ENCODE measurements at places on chromosomes 4 and X. TPM values are rescaled to one million over a fixed set of nuclear protein-coding genes. Genes with fewer than 3 reads are reported as not detected.
A peak's percentile ranks its signal among the peaks of the same experiment; 100 is the strongest.

The PCYT1B gene
- total RNA-seq: not detected

The XPNPEP2 gene
- total RNA-seq: not detected

The FOXO4 gene
- 5.6 TPM for total RNA-seq

The LAP3 gene
- total RNA-seq: 63.8 TPM

The UGT2B10 gene
- not detected for total RNA-seq

The AGTR2 gene
- total RNA-seq: not detected

The IRS4 gene
- not detected for total RNA-seq

The CFAP47 gene
- not detected for total RNA-seq

The MAP7D2 gene
- 0.91 TPM for total RNA-seq

The H2AZ1 gene
- total RNA-seq: 433 TPM

- DNase-seq: no peak
Measured at GRCh38 chrX:19746919-19747651, 140.3 kb downstream of the SH3KBP1 start.

- DNase-seq: no peak
Measured at GRCh38 chr4:139767585-139767984, 102.0 kb downstream of the MGST2 start.

DNA sequence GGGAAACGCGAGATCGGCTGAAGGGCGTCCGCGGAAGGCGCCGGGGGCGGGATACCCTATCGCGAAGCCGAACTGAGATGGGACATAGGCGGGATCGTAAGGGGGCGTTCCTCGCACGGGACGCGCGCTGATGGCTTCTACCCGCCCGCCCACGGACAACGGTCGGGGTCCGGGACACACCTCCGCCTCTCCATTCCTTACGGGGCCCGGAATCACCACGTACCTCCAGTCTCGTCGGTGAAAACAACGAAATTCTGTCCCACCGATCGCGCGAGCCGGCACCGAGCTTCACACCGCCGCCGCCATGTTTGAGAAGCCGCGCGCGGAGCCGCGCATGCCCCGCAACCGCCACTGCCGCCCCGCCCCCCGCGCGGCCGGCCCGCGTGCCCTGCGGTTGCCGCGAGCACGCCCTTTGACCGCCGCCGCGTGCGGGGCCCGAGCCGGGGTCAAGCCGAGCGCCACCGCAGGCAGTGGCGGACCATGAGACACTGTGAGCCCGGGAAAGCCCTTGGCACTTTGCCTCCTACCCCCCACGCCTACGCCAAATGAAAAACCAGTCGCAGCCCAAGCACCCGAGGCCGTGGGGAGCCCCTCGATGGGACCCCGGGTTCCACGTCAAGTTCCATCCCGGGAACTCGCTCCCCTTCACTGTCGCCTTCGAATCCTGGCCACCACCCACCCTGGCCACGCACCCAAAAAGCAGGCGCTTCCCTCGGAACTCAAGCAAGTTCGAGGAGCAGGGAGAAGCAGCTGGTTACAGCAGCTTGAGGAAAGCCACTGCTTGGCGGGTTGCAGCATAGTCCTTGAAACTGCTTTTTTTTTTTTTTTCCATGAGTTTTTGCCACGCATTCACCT is at the start of gene SCML2:
Gene SCML2 (minus strand): TSS at position 320 of the 855 bp plus-strand sequence. CDS start 20,617 bp downstream, outside the sequence.
- DNase-seq: peak; percentile 31

DNA sequence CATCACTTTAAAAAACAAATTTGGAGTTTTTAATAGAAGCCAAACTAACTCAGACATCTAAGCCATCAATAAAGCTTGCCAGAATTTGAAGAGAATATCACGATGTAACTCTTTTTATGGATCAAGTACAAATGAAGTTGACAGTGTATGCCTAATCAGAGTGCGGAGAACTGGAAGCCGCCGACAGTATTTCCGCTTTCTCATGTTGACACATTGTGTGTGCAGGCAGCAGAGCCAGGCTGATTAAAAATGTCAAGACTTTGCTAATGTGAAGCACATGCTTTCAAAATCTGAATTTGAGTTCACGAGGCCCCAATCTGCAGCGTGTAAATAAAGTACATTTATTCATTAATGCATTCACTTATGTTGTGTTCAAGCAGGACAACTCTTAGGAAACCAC is 161.2 kb downstream of the TENM3 start:
- DNase-seq: no peak

DNA sequence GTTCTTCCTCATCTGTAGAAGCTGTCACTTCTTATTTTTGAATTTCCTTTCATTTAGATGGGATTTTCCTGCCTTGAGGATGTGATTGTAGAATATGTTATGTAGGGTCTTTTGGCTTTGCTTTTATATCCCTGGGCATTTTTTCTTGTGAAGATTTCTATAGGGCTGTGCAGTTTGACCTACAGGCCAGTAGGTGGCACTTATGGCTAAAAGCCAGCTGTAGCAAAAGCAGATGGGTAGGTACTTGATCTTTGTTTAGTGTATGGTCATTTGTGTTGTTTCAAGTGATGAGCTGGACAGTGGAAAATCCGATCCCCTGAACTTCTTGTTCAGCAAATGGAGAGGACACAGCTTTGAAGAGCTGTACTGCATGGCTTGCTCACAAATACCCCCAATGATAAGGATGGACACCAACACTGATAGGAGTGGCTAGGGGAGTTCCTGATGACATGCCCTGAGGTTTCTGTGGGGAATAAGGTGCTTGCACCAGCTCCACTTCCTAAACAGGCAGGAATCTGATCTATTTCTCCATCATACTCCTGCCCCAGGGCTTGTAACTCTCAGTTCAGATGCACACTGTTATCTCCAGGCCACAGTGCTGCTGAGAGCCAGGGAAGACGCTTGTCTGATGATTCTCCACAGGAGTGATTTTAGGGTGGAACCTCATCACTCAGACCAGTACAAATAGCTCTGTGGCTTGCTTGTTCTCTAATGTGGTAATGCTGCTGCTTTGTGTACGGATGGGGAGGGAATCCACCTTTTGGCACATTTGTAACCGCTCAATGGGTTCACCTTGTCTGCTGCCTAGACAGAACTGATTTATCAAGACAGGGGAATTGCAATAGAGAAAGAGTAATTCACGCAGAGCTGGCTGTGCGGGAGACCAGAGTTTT is 417.1 kb upstream of the MAGEB16 start:
- peak; percentile 28 for DNase-seq

GRCh38 chr4:39051492-39051891 is 10.5 kb upstream of the KLHL5 start:
- DNase-seq: no peak

- no peak for DNase-seq
Measured at GRCh38 chr4:136812100-136812880, 720.0 kb downstream of the PCDH18 start.

DNA sequence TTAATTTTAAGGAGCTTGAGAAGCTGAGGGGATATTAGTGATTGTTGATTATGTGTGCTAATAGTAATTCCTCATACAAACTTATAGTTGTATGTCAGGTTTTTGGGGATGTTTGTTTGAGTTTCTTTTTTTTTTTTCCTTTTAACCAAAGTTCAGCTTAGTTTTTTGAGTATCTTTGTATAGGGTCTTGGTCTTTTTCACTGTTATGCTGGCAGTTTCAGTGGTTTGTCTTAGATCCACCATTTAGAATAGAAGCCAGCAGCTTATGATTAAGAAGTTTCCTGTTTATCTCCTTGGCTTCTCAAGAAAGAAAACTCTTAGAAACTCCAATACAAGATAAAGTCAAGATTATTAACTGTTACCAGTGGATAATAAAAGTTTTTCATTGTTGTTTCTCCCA is 16.1 kb downstream of the CPEB2 start:
- DNase-seq: no peak

- no peak for DNase-seq
Measured at GRCh38 chrX:7068939-7069367, 78.6 kb upstream of the STS start.

DNA sequence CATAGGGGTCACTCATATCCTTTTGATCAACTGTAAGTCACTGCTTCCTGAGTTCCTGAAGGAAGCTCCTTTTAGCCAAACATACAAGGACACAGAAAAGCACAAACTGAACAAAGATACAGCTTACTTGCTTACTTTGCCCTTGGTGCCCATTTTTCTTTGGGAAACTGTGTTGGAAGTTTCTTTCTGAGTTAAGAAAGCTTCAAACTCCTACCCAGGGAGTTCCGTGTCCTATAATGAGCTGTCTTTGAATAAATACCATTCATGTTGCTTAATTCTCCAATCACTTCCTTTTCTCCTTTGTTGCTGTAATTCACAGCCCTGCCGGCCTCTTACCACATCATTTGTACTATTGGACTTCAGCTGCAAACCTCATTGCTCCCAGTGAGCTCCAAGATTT is at the start of gene ADH4:
Gene ADH4 (minus strand): TSS at position 228 of the 400 bp plus-strand sequence. CDS start 75 bp downstream, at position 153.
- peak; percentile 5 for DNase-seq

DNA sequence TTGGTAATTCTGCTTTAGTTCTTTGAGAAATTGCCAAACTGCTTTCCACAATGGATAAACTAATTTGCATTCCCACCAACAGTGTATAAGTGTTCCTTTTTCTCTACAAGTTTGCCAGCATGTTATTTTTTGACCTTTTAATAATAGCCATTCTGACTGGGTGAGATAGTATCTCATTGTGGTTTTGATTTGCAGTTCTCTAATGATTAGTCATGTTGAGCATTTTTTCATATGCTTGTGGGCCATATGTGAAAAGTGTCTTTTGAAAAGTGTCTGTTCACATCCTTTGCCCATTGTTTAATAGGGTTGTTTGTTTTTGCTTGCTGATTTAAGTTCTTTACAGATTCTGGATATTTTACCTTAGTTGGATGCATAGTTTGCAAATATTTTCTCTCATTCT is 25.9 kb downstream of the ENPEP start:
- DNase-seq: peak; percentile 46

GRCh38 chr4:78622253-78622979 is 70.8 kb downstream of the ANXA3 start:
- DNase-seq: peak; percentile 14

GRCh38 chr4:127965062-127965802 is at the start of the genes ABHD18 and MFSD8:
TSS of gene ABHD18 (plus strand) at chr4:127965406. CDS start at chr4:127982956, 17,550 bp downstream.
TSS of gene MFSD8 (minus strand) at chr4:127965173. CDS start at chr4:127965133, 40 bp downstream.
- DNase-seq: peak; percentile 98

DNA sequence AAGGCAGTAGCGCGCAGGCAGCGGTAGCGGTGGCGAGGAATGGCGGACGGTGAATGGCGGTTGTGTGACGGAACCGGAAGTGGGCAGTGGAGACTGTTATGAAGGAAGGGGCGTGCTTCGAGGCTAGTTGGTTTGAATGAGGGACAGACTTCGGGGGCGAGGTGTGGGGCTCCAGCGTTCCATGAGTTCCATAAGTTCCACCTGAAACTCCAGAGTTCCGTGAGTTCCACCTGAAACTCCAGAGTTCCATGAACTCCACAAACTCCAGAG is 70.2 kb downstream of the FAM47C start:
- DNase-seq: no peak
